LNCaP clone FGC (cell line): ENCODE measurements at places on chromosomes 12 and 14.

DNA sequence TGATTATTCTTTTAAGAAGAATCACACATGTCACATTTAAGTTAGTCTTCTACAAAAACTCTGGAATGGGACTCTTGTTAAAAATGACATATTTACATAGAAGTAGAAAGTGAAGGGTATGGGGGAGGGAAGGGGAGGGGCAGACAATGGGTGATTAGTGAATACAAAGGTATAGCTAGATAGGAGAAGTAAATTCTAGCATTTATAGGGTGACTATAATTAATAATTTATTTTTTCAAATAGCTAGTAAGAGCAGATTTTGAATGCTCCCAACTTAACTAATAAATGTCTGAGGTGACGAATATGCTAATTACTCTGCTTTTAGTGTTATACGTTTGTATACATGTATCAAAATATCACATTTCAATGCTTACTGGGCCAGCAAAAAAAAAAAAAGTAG, 59.4 kb downstream of the BLTP3B start:
- DNase-seq, result no peak

- no peak for DNase-seq
These were observed 714.2 kb downstream of the SLC6A15 start for GRCh38 chr12:84198294-84198946.

GRCh38 chr12:59077575-59078426, 157.5 kb upstream of the LRIG3 start:
- DNase-seq, result peak; percentile 81

GRCh38 chr12:95286713-95287112, 69.1 kb downstream of the VEZT start:
- DNase-seq, result no peak

DNA sequence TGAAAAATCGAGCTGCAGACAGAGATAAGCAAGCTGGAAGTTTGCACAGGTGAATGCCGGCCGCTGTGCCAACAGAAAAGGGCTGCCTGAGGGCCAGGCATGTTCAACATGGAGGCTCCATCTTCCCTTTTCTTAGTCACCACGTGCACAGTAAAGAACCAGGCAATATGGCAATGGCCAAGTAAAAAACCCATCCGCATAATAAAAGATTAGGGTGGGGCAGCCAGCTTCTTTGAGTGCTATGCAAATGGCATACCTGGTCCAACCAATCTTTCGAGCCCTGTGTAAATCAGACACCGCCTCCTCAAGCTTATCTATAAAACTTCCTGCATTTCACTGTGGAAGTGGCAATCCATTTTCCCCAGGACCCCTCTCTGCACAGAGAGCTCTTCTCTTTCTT, 16.7 kb downstream of the PNP start:
- no peak for DNase-seq

GRCh38 chr12:57309420-57309819, 58.4 kb upstream of the STAC3 start:
- DNase-seq, result peak; percentile 77

DNA sequence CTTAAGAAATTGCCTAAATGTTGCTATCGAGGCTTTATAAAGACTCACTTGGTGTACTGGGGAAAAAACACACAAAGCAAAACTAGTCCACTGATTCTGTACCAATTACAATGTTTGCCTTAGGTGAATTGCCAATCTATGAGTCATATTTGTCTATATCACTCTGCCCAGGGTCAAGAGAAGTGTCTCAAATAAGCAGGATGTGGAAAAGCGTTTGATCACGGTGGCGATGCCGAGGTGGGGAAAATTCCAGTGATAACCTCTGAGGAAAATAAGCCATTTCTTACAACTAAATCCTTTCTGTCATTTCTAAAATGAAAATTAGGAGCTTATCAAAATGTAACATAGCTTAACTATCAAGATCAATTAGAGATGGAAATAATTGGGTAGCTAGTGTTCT, 148.6 kb upstream of the DIO3 start:
- DNase-seq, result peak; percentile 63

- DNase-seq, result no peak
These were observed 97.1 kb upstream of the CDKN3 start for GRCh38 chr14:54299410-54300363.

GRCh38 chr14:104752423-104752734, 568 bp upstream of the SIVA1 start:
- DNase-seq, result no peak

- no peak for DNase-seq
These were observed 18.8 kb upstream of the RCOR1 start for GRCh38 chr14:102573591-102574046.

- no peak for DNase-seq
These were observed 6.8 kb downstream of the SRSF5 start for GRCh38 chr14:69773571-69774276.

DNA sequence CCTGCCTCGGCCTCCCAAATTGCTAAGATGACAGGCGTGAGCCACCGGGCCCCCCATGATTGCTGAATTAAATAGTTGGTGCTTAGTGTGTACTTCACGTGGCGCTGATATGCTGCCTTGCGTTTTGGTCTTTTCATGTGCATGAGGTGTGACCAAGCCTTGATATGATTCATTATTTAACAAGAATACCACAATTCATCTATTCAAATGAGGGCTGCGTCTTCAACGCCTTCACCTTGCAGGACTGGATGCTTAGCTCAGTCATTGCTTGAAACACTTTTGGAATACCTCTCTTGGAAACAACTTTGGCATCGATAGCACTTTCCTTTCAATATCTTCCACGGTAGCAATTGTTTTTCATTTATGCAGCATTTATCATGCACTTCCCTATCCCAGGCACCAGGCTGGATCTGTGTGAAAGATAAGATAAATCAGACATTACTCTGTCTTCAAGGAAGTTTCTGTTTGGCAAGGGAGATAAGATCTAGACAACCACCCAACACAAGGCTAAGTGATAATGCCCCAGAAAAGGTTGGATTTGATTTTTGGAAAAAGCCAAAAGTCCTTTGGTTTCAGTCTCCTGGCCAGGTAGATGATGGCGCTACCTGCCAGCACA, 1.3 kb upstream of the TEAD4 start:
- DNase-seq, result no peak

DNA sequence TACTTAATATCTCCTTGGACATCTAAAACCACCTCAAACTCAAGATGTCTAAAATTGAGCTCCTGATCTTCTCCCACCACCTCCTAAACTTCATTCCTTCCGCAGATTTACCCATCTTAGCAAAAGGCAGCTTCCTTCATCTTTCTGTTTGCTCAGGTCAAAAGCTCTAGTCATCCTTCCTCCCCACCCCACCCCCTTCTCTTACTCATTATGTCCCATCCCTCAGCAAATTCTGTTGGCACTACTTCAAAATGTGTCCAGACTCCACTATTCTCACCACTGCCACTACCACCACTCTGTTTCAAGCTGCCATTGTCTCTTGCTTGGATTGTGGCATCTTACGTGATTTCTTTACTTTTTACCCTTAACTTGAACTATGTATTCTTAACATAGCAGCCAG, 59.2 kb upstream of the ZDHHC17 start:
- DNase-seq, result no peak

- DNase-seq, result no peak
These were observed 2.5 kb downstream of the NUAK1 start for GRCh38 chr12:106136263-106136662.

DNA sequence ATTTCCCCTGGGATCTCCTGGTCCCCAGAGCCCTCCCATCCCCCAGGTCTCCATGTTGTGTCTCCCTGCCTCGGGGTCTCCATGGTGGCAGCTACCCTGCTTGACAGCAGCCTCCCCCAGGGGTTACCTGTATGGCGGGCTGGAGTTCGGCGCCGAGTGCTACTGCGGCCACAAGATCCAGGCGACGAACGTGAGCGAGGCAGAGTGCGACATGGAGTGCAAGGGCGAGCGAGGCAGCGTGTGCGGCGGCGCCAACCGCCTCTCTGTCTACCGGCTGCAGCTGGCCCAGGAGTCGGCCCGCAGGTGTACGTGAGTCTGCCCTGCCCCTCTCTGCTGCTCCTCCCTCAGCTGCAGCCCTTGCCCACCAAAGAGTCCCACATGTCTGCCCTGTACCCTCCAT, 80.9 kb downstream of the WSCD2 start:
- no peak for DNase-seq

GRCh38 chr12:4441355-4442335, 4.0 kb downstream of the FGF6 start:
- no peak for DNase-seq

GRCh38 chr14:50666772-50667683, 1.1 kb downstream of the SAV1 start:
- DNase-seq, result no peak

DNA sequence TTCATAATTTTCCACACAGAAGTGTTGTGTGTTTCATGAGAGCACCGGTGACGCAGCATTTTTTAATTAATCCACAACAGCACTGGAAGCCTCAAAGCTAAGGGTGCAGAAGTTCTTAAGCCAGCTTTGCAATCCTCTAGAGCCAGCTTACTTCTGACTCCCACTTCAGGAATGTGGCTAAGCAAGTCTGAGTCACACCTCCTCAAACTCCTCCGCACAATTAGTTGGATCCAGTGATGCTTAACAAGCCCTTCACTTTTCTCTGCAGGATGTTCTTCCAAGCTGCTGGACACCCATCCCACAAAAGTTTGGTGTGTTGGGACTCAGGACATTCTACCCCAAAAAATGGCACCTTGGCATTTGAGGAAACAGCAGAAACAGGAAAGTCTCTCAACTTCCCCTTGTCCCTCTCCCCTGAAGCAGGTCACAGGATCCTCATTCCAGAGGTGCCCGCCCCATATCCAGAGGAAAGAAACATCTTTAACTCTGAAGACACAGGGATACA, 210.0 kb downstream of the PPM1H start:
- DNase-seq, result peak; percentile 75

DNA sequence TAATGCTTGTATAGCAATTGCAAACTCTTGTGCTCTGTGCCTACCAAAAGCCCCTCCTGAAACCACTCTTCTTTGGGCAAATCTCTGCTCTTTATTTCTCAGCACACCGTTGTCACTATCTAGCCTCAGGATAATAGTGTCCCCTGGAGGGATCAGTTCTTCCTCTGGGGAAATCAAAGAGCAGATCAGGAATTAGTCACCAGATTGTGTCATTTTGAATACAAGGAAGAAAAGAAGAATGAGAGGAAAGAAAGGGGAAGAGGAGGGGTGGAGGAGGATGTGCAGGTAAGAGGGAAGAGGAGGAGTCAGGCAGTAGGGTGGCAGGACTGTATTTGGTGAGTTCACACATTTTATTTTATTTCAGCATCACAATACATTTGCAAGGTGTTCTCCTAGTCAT, 256.4 kb downstream of the GRIN2B start:
- no peak for DNase-seq

- peak; percentile 21 for DNase-seq
These were observed 259.6 kb downstream of the AKAP6 start for GRCh38 chr14:32588448-32589320.

GRCh38 chr12:120761519-120761934, 35.9 kb downstream of the ACADS start:
- no peak for DNase-seq

DNA sequence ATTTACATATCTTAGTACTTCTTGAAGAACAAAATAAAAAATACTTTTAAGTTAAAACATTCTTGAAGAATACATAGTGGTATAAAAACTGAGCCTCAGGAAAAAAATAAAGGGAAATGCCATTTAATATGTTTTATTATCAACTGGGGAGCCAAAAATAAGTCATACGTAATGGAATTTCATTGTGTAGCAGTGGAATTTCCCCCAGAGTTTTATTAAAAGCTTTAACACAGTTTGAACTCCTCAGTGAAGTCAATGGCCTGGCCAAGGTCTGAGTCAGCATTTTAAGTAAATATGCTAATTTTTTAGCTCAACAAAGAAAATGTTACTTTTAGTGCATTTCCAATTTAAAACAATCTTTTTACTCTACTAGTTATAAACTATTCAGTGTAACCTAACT, 350.1 kb upstream of the ATP2B1 start:
- DNase-seq, result no peak

- peak; percentile 38 for DNase-seq
These were observed 106.2 kb upstream of the NAV3 start for GRCh38 chr12:77724367-77724957.

DNA sequence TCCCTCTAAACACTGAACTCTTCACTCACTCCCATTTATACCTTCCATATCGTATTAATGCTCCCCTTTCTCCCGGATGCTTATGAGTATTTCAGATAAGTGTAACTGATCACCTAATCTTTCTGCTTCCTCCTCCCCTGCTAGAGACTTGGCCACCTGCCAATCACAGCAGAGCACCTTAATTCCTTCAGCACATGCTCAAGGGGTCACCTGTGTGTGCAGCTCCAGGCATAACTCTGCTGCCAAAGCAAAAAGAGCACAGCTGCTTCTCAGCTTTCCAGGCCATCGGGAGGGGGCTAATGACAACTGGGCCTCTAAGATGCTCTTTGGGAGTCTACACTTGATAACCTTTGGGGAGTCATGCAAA, 106.9 kb upstream of the DYRK2 start:
- DNase-seq, result no peak

DNA sequence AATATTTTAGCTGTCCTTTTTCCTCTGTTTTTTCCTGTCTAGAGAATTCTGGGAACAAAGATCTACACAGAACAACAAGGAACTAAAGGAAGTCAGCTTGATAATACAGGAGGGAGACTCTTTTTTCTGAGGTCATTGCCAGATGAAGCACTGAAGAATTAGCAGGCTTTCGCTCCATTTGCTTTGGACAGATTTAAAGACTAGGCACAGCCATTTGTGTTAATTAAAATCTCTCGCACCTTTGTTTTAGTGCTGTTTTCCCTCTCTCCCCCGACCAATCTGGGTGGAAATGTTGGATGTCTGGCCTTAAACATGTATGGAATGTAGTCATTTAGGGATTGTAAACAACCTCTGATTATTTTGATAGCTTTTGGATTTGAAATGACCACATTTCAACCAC, 9.6 kb upstream of the GPHN start:
- no peak for DNase-seq

DNA sequence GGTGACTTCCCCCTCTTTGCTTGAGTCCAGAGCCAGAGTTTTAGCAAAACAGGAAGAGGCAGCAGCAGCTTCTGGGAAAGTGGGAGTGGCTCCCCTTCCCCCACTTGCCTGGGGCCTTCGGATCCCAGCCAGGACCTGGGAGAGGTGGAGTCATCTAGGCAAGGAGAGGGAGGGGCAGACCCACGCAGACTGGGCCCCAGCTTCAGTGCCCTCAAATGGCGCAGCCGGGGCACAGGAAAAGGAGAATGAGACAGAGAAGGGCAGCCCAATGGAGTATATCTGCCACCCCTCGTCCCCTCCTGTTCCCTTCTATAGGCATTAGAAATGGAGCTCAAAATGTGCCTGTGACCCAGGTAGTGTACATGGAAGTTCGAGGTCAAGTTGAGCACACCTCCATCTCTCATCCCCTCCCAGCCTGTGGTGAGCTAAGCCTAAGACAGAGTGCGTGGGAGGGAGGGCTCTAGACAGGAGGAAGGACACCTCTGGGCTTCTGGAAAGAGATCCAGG, 9.3 kb upstream of the HDAC7 start:
- no peak for DNase-seq

DNA sequence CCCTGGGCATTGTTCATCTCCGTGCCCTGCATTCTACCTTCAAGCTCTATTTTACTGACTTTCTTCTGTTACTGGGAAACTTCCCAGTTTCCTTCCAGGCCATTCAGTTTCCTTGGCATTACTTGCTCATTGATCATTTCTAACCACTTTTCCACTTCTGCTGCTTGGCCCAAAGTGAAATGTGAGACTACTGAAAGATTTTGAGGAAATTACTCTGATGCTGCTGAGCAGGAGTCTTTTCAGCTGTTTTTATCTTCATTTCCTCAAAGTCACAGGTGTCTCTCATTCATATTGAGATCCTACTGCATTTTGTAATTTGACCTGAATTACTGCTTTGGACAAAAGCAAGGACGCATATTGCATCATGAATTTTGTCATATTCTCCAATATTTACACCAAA, 26.4 kb upstream of the DBX2 start:
- no peak for DNase-seq
